Right cardiac atrium (tissue), 5 donors: ENCODE measurements at places on chromosomes 1 and 21. TPM values are rescaled to one million over a fixed set of nuclear protein-coding genes. Genes with fewer than 3 reads are reported as not detected.

- peak; percentile 91 for DNase-seq
These were observed 996 bp upstream of the TMEM51 start for GRCh38 chr1:15152318-15153183.

- no peak for DNase-seq
These were observed 4.8 kb upstream of the TAF13 start for GRCh38 chr1:109080441-109081082.

The TP73 gene
- total RNA-seq: not detected

The GLIS1 gene
- total RNA-seq: 0.20 TPM

- peak; percentile 88 for DNase-seq
These were observed 55.8 kb downstream of the SLC9A1 start for GRCh38 chr1:27099135-27099586.

DNA sequence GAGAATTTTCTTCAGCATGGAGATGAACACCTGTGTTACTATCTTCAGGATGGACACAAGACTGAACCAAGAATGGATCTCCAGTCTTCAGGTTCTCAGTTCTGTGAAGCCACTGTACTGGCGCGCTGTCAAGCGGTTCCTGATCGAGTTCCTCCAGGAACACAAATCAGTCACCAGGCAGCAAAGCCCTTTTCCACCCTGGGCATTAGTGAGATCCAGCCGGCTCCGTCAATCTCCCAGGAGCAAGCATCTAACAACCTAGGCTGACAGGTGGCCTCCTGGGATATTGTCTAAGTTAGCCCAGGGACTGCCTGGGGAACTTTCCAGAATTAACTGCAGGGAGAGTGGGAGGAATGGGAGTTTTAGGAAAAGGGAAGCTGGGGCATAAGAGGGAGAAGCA lies 9.7 kb upstream of the IGFN1 start:
- DNase-seq: no peak

- DNase-seq: peak; percentile 73
These were observed 300 bp downstream of the USP24 start for GRCh38 chr1:55214934-55215193.

- no peak for DNase-seq
These were observed 7.3 kb downstream of the C8B start for GRCh38 chr1:56958526-56958925.

DNA sequence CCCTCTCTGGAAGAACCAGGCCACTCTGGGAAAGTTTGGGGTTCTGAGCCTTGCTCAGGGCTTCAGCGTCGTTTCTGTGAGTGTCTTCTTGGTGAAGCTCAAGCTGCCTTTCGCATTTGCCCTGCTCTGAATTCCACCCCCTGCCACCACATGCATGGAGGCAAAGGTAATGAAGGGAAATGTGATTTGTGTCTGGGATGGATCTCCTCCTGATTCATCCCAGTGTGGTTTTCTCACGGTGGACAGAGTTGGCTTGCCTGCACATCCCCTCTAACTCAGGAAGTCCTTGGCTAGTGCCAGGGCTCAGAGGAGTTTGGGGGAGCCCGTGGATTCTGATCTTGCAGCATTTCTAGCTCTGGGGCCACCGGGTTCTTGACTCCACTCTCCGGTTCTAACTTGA lies 173.6 kb upstream of the RAB4A start:
- no peak for DNase-seq

GRCh38 chr1:4636644-4637380 lies 17.6 kb upstream of the AJAP1 start:
- DNase-seq: no peak

GRCh38 chr1:238606457-238606856 lies 715.7 kb upstream of the ZP4 start:
- no peak for DNase-seq

DNA sequence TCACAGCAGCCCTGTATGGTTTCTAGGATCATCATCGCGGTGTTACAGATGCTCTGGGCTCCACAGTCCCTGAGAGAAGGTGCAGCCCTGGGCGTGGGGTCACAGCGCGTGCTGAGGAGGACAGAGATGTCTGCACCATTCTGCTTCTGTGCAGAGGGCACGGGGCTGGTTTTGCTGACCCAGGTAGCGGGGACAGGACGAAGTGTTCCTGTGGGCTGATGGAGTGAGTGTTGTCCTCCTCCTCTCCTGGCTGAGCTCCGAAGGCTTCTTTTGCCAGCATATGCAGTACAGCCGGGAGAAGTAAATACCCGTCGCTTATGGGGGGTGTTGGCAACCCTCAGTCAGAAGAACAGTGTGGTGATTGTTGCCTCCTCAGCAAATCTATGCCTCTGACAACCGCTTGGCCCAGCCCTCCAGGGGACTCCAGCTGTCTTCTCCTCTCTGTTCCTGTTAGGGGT lies 101.5 kb downstream of the DDX20 start:
- peak; percentile 79 for DNase-seq

GRCh38 chr1:174850726-174851125 lies 149.0 kb upstream of the CACYBP start:
- no peak for DNase-seq

GRCh38 chr1:207028884-207029650 lies 3.5 kb downstream of the C1orf116 start:
- DNase-seq: no peak

- no peak for DNase-seq
These were observed at the start of gene FMO1 for GRCh38 chr1:171248302-171248701. Gene FMO1, plus strand, starts transcription at chr1:171248494. Its CDS starts 9,594 bp downstream, at chr1:171258088.

The ANKRD35 gene
- total RNA-seq: 2.0 TPM

The TRIM46 gene
- total RNA-seq: 0.37 TPM
